ENCODE measurements at places on chromosomes 4 and X. TPM values are rescaled to one million over a fixed set of nuclear protein-coding genes. Genes with fewer than 3 reads are reported as not detected.

Gene PCDH18
- 73.1 TPM for total RNA-seq

Gene SYNPO2
- 1,328 TPM for total RNA-seq

Gene VCX
- not detected for total RNA-seq

Gene NWD2
- 0.33 TPM for total RNA-seq

Gene NUP62CL
- total RNA-seq: not detected

Gene DUSP9
- not detected for total RNA-seq

Gene CDS1
- under 0.01 TPM for total RNA-seq

DNA sequence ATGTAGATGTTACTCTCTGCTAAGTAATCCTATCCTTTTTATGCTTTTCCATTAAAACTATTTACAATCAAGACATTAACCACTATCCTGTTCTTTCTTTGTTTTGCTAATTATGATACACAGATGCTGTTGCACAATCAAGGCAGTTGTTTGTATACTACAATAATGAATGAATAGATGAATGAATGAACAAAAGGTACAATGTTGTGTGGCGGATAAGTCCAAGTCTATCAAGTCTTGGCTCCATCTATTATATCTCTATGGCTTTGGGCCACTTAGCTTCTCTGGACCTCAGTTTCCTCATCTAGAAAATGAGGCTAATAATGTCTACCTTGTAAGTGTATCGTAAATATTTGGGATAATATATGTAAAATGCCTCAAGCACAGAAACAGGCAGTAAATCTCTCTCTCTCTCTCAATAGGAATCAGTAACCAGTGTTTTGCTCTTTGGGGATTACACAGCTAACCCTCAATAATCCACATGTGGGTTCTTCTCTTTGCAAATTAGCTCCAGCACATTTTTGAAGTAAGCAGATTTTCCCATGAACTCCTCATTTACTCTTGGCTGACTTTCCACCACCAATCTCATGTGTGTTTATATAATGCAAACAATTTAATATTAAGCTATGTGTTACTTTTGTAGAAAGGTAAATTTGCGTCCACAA is 27.8 kb upstream of the TSPAN5 start:
- DNase-seq: no peak
- no peak overlapping the region for H3K27ac ChIP-seq
- no peak overlapping the region for H3K4me3 ChIP-seq

- H3K27ac ChIP-seq: no peak overlapping the region
- no peaks in the 10 kb centered on the region for H3K4me1 ChIP-seq
- H3K36me3 ChIP-seq: no peaks in the 10 kb centered on the region
- peak; percentile 68 for DNase-seq
- no peaks in the 10 kb centered on the region for H3K27me3 ChIP-seq
Measured at GRCh38 chrX:39859991-39860861, 237.5 kb downstream of the BCOR start.

DNA sequence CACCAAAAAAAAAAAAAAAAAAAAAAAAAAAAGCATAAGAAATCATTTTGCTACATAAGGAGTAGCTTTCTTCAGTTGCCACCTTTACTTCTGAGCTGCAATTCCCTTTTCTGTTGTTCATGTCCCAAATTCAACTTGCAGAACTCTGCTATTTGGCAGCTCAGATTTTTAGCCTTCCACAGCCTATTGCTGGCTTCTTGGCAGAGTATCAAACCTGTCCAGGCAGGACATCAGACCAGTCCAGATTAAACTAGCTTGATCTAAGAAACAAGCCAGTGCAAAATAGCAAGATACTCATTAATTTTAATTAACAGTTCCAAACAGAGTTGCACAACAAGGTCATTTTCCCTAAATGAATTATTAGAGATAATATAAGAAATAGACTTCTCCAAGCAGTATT is 123.6 kb upstream of the NR3C2 start:
- H3K4me3 ChIP-seq: no peak overlapping the region
- DNase-seq: no peak
- H3K4me1 ChIP-seq: no peaks in the 10 kb centered on the region
- no peak overlapping the region for H3K27ac ChIP-seq
- H3K36me3 ChIP-seq: no peaks in the 10 kb centered on the region

GRCh38 chrX:41759817-41760216 is 35.8 kb downstream of the GPR82 start:
- H3K27ac ChIP-seq: no peak overlapping the region
- no peaks in the 10 kb centered on the region for H3K4me1 ChIP-seq
- DNase-seq: no peak
- H3K27me3 ChIP-seq: no peaks in the 10 kb centered on the region
- H3K4me3 ChIP-seq: no peak overlapping the region

DNA sequence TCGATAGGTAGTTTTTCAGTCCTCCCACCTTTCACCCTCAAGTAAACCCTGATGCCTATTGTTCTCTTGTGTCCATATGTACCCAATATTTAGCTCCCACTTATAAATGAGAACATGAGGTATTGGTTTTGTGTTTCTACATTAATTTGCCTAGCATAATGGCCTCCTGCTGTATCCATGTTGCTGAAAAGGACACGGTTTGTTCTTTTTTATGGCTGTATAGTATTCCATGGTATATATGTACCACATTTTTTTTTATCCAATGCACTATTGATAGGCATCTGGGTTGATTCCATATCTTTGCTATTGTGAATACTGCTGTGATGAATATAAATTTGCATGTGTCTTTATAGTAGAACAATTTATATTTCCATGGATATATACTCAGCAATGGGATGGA is 199.2 kb downstream of the RAB28 start:
- no peaks in the 10 kb centered on the region for H3K4me1 ChIP-seq
- no peak overlapping the region for H3K27ac ChIP-seq
- DNase-seq: no peak
- H3K36me3 ChIP-seq: no peaks in the 10 kb centered on the region
- no peak overlapping the region for H3K4me3 ChIP-seq
- H3K27me3 ChIP-seq: no peaks in the 10 kb centered on the region

DNA sequence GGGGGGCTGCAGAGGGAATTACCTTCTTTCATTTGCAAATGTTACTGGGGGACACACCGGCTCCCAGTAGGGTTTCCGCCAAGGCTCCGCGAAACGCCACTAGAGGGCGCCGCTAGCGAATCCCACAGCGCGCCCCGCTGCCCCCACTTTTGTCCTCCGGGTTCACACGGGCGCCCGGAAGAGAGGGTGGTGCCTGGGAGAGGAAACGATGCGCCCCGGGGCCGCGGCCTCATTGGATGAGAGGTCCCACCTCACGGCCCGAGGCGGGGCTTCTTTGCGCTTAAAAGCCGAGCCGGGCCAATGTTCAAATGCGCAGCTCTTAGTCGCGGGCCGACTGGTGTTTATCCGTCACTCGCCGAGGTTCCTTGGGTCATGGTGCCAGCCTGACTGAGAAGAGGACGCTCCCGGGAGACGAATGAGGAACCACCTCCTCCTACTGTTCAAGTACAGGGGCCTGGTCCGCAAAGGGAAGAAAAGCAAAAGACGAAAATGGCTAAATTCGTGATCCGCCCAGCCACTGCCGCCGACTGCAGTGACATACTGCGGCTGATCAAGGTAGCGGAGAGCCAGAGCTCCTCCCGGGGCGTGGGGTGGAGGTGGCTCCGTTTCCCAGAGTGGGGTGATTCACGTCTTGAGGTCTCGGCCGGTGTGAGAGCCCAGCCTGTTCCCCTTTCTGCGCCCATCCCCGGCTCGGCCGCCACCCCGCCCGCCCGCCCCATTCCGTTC is at the start of gene SAT1:
Gene SAT1, plus strand, starts transcription at position 311 of the 726 bp plus-strand sequence. Its CDS starts 179 bp downstream, at position 490.
- peak; percentile 98 for DNase-seq
- no peaks in the 10 kb centered on the region for H3K27me3 ChIP-seq
- peak within 1 kb of the TSS; percentile 70 for H3K4me3 ChIP-seq
- no peaks in the 10 kb centered on the region for H3K36me3 ChIP-seq
- peak within 1 kb of the TSS; percentile 96 for H3K27ac ChIP-seq

DNA sequence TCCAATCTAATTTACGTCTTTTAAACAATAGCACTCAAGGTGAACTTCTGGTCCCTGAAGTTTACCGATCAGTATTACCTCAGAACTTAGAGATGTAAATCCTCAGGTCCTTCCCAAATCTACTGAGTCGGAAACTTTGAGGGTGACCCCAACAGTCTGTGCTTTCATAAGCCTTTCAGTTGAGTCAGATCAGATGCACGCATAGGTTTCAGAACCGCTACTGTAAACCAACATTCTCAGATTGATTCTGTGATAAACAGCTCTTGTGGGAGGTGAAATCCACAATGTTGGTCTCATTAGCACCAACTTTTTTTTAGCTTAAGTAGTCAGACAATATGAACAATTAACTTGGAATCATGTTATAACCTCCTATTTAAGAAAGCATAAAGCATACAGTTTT is 86.0 kb downstream of the WWC2 start:
- no peaks in the 10 kb centered on the region for H3K36me3 ChIP-seq
- no peak for DNase-seq
- no peak overlapping the region for H3K27ac ChIP-seq
- H3K4me1 ChIP-seq: peaks cover 20% of the 10 kb centered on the region
- H3K27me3 ChIP-seq: no peaks in the 10 kb centered on the region

DNA sequence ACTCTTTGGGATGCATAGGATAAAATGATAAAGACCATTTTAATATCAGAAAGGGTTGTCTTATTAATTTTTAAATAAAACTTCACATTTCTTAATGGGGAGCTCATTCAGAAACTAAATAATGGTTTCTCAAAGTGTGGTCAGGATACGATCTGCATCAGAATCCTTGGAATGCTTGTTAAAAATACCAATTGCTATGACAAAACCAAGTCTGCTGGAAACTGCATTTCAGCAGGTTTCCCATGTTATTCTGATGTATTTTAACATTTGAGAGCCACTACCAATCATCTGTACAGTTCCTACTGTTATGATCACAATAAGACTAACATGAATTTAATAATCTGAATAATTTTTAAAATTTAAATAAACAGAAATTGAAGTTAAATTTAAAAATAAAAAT is 115.1 kb downstream of the SOWAHB start:
- H3K4me3 ChIP-seq: no peak overlapping the region
- DNase-seq: no peak
- H3K27ac ChIP-seq: no peak overlapping the region
- no peaks in the 10 kb centered on the region for H3K27me3 ChIP-seq
- H3K36me3 ChIP-seq: peaks cover 8% of the 10 kb centered on the region

DNA sequence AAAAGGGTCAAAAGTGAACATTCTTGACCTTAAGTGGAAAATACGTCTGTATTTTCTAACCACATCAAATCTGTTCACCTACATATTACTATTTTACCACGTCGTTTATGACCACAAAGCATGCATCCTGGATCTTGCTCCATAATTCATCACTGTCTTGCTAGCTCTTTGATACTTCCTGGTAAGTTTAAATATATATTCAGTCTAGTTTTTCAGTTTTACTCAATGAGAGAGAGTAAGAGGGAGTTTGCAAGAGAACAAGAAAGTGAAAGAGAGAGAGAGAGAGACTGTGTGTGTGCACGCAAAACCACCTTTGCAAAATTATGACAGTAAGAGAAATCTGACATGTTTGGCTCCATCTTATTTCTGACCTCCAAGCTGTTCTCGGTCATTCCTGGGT is 173.7 kb upstream of the GALNTL6 start:
- H3K4me1 ChIP-seq: no peaks in the 10 kb centered on the region
- H3K36me3 ChIP-seq: no peaks in the 10 kb centered on the region
- no peaks in the 10 kb centered on the region for H3K27me3 ChIP-seq
- H3K27ac ChIP-seq: no peak overlapping the region
- no peak overlapping the region for H3K4me3 ChIP-seq
- DNase-seq: no peak

DNA sequence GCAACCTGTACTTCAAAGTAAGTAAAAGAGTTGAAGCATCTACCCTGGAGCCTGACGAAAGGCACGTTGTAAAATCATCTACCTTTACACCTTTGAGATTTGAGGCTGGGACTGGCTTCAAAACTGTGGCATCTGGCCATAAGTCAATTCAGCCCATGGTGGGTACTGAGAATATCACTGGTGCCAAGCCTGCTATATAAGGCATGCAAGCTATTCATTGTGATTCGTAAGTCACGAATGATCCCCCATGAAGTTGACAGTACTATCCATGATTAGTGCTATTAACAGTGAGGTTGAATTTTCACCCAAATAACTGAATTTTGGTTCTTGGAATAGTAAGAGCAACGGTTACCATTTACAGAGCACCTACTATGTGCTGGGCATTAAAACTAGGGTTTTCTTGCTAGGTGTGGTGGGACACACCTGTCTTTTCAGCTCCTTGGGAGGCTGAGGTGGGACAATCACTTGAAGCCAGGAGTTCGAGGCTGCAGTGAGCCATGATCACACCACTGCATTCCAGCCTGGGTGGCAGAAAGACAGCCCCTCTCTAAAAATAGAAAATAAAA is 39.8 kb downstream of the IRF2 start:
- DNase-seq: no peak
- peaks cover 41% of the 10 kb centered on the region for H3K4me1 ChIP-seq
- H3K27ac ChIP-seq: no peak overlapping the region
- no peak overlapping the region for H3K4me3 ChIP-seq
- no peaks in the 10 kb centered on the region for H3K27me3 ChIP-seq

DNA sequence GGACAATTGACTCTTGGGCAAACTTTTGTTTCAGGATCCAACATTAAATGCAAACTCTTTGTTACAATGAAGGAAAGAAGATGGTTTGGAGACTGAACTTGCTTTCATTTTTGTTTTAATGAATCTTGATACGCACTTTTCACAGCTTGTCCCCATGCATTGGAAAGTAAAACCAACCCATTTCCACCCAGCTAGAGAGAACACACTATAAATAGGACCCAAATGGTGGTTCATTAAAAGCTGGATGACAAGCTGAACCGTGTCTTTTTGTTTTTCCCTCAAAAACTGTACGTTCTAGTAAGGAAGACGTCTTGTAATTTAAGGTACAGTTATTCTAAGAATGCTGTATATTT is 95.3 kb upstream of the EGFL6 start:
- H3K4me1 ChIP-seq: no peaks in the 10 kb centered on the region
- no peak for DNase-seq
- H3K27ac ChIP-seq: peak overlapping the region; percentile 44
- H3K36me3 ChIP-seq: no peaks in the 10 kb centered on the region
- no peaks in the 10 kb centered on the region for H3K27me3 ChIP-seq

DNA sequence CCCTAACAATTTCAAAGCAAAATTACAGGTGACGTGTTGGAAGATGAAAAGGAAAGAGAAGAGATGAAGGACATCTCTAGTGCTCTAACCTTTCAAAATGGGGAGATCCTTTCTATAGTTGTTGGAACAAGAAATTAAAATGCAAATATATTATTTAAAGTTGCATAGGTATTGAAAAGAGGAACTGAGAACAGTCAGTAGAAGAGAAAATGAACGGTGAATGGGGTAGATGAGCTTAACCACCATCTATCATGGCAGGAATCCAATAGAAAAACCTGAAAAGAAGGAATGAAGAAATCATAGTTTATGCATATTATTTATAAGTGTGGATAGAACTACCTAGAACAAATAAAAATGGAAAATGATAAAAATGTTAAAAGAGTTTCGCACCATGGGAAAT is 42.0 kb downstream of the ANXA5 start:
- H3K4me3 ChIP-seq: no peak overlapping the region
- H3K4me1 ChIP-seq: no peaks in the 10 kb centered on the region
- no peaks in the 10 kb centered on the region for H3K27me3 ChIP-seq
- DNase-seq: no peak

- H3K27me3 ChIP-seq: no peaks in the 10 kb centered on the region
- H3K4me1 ChIP-seq: no peaks in the 10 kb centered on the region
- no peaks in the 10 kb centered on the region for H3K36me3 ChIP-seq
- H3K4me3 ChIP-seq: no peak overlapping the region
- no peak for DNase-seq
Measured at GRCh38 chr4:9936129-9936644, 85.1 kb downstream of the SLC2A9 start.

GRCh38 chr4:44684648-44685047 is 6.4 kb downstream of the GUF1 start:
- no peak overlapping the region for H3K4me3 ChIP-seq
- H3K36me3 ChIP-seq: no peaks in the 10 kb centered on the region
- no peaks in the 10 kb centered on the region for H3K27me3 ChIP-seq
